Renal cortex interstitium (tissue), 15 donors: ENCODE measurements at places on chromosomes 6 and 20. TPM values are rescaled to one million over a fixed set of nuclear protein-coding genes. Genes with fewer than 3 reads are reported as not detected.
A peak's percentile ranks its signal among the peaks of the same experiment; 100 is the strongest.

Gene RUNX2
- 3.8 TPM for polyA plus RNA-seq

Gene NOX3
- polyA plus RNA-seq = 1.7 TPM

Gene MLN
- 1.5 TPM for polyA plus RNA-seq

Gene COL9A3
- polyA plus RNA-seq = 14.5 TPM

- DNase-seq = no peak
Measured at GRCh38 chr6:169189182-169189581, 64.5 kb downstream of the THBS2 start.

DNA sequence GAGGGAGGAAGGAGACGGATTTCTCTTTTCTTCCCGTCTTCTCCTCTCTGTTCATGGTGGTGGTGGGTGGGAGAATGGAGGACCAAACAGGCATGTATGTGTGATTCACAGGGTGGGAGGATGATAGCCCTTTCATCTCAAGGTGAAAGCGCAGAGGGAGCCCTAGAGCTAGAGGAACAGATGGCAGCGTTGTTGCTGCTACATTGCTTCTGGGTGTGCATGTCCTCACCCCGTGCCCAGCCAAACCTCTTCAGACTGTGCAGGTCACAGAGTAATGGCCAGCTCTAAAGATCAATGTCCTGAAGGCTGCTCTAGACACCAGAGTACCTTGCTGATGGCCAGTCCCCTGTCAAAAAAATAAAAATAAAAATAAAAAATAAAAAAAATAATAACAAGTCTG is 301.8 kb downstream of the TBC1D7 start:
- DNase-seq = no peak

DNA sequence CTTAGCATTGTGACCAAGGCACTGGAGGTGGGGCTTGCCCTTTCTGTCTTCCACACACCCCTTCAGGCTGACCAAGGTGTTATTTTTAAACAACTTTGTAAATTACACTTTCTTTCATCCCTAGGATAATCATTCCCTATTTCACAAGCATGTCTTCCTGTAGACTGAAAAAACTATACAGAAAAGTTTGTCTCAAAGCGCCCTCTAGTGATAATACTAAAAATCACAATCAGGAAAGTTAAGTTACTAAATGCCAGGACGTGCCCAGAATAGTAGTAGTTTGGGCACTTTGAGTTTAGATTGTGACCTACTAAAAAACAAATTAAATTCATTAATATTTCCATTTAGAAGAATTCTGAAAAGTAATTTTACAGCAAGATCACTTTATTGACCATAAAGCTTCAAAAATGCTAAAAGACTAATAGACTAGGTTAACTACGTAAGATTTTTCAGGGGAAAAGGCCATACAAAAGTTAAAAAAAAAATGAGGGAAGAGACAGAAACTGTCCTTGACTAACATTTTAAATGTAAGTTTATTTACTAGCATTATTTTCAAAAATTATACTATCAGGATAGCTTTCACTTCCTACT is 123.3 kb upstream of the DUSP22 start:
- peak; percentile 53 for DNase-seq

DNA sequence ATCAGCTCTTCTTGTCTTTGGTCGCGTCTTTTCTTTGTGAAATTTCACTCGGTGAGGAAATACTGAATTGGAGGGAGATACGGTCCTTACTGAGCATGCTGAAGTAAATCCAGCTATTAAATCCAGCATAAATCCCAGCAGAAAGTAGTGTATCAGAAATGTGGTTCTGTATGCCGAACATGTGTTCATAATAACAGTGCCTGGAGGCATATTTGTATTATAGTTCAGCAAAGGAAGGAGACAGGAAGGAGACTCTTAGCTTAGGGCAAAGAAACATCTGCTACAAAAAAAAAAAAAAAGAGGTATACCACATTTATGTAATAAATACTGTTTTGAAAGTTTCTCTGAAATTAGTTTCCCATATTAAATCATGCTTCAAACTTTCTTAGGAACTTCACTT is 211.8 kb downstream of the PLCB4 start:
- no peak for DNase-seq

DNA sequence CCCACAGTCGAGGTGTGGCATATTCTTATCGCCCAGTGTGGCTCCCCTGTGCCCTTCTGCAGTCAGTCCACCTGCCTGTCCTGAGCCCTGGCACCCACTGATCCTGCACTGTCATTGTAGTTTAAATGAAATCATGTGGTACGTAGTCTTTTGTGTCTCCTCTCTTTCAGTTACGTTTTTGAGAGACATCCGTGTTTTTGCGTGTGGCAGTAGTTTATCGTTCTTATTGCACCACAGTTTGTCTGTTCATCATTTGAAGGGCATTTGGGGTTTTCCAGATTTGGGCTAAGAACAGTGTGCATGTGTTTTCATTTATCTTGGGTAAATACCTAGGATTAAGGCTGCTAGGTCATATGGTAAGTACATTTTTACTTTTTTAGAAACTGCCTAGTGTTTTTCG is 49.3 kb downstream of the SPATA2 start:
- no peak for DNase-seq

DNA sequence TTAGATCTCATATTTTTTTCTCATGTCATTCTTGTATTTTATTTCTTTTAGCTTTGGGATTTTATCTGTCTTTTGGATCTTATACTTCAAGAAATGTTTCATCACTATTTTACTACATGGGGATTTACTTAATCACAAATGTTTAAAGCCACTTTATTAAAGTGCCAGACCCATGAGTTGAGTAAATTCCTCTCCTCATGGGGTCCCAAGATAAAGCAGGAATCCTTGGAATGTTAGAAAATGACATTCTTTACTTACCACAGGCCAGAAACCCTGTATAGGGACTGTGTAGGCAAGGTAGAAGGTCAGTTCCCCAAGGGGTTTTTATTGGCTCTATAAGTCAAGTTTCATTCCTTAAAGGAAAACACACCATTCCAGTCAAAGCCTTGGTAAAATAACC is 28.4 kb upstream of the OR2J2 start:
- DNase-seq = no peak

- DNase-seq = no peak
Measured at GRCh38 chr20:19934792-19935491, 82.2 kb upstream of the NAA20 start.

- DNase-seq = no peak
Measured at GRCh38 chr20:47248448-47248966, 108.0 kb downstream of the ZMYND8 start.

GRCh38 chr20:5776077-5776476 is 25.9 kb downstream of the SHLD1 start:
- no peak for DNase-seq

GRCh38 chr20:45792317-45793118 is 764 bp downstream of the DNTTIP1 start:
- no peak for DNase-seq

DNA sequence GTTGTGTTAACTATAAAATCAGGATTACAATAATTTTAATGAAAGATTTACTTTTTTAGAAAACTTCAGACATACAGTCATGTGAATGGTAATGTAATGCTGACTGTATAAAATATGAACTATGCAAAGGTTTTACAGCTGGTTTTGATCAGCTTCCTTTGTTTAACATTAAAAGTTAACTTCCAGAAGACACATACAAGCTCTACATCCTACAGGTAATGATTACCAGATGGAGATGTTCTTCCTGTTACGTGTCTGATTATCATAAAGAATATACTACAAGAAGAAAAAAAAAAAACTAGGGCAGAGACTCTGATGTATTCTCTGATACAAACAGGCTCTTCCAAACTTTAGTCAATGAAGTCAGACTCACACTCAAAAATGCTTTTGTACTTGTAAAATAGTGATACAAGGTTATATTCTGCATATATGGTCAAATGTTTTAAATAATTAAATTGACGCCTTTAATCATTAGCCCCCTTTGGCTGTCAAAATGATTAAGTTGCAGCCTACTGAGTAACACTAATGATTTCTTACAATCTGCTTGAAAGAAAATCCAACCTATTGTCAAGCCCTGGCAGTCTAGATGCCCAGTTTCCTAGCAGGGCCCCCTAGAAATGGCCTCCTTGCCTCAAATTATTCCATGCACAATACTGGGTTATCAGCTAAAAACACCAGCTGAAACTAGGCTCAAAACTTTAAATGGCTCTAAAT is 251.8 kb upstream of the RUNX2 start:
- no peak for DNase-seq

DNA sequence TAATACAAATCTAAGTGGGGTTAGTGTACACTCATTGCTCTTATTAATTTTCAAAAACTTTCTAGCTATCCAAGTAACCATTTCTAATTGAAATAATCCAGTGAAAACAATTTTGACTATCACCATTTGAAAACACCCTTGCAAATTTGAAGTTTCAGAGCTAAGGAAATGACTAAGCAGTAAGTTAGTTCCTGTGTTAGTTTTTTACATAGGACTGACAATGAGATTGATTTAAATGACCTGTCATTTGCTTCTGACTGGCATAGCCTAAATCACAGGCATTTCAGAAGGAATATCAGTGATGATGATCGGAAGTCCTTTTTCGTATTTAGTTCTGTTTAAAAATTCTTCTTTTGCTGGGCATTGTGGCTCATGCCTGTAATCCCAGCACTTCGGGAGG is 27.0 kb downstream of the STK4 start:
- DNase-seq = no peak

GRCh38 chr6:21808045-21808470 is 214.5 kb downstream of the SOX4 start:
- DNase-seq = no peak

DNA sequence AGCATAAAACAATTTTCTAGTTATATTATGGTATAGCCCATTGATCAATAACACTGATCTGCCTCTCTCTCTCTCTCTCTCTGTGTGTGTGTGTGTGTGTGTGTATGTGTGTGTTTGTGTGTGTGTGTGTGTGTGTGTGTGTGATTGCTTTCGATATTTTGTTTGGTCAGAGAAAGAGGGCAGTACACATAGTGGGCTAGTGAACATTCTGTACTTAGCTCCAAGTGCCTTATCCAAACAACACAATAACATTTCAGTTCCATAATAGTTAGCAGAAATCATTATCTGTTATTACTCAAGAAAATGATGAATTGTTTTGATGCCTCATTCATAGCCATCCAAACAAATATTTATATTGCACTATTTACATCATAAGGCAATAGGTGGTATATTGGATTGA is 979.1 kb upstream of the CITED2 start:
- no peak for DNase-seq

DNA sequence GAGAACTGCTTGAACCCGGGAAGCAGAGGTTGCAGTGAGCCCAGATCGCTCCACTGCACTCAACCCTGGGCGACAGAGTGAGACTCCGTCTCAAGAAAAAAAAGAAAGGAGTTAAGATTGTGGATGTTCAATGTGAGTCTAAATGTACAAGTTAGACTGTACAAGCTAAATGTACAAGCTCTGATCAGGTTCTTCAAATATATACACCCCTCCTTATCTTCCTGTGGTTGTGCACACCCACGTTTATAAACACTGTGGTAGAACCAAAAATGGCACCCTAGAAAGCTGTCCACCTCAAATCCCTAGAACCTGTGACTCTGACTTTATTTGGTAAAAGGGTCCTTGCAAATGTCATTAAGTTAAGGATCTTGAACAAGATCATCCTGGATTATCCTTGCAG is 11.2 kb upstream of the RANBP9 start:
- DNase-seq = no peak

DNA sequence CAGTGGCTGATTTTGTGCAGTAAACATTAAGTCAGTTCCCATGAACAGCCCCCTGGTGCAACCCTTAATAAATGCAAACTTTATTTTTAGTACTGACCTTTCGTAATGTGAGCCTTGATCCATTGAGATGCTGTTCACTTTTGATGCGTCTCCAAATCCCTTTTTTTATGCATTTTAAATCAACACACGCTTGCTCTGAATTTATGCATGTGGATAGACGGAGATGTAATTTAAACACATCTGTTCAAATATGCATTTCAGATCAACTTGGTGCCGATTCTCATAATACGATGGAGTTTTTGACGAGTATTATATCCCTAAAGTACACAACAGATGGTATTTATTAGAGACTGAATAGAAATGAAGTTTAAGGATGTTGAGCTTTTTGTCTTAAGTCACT is 505.7 kb downstream of the CDKAL1 start:
- no peak for DNase-seq

DNA sequence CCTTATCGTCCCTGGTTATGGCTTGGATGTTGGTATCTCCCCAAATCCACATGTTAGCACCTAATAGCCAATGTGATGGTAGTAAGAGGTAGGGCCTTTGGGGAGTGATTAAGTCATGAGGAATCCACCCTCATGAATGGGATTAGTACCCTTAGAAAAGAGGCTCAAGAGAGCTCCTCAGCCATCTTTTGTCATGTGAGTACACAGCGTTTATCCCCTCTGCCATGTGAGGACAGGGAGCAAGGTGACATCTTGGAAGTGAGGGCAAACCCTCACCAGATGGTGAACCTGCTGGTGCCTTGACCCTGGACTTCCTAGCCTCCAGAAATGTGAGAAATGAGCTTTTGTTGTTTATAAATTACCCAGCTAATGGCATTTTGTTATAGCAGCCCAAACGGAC is 16.1 kb upstream of the SIRPB2 start:
- no peak for DNase-seq

- no peak for DNase-seq
Measured at GRCh38 chr6:22627644-22628043, 58.3 kb downstream of the HDGFL1 start.
